SK-N-SH treated with all-trans-retinoic acid at 6 μM for 48 hours (cell line): ENCODE measurements at places on chromosomes 1 and 21.
A peak's percentile ranks its signal among the peaks of the same experiment; 100 is the strongest.

DNA sequence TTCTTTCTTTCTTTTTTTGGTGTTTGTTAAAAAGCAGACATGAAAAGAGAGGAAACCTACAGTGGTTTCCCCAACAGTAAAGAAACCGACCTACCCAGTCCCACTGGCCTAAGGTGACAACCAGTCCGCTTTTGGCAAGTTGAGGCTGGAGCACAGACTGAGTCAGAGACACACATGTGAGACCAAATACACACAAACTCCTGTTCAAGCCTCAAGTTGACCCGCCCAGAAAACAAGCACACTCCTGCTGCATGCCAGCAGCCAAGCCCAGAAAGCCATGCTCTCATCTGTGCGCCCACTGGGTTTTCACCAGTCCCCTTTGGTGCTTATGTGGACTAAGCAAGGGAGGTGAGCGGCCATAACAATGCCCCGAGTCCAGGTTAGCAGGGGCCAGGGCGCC, 64.6 kb upstream of the GPR153 start:
- ATAC-seq: no peak

DNA sequence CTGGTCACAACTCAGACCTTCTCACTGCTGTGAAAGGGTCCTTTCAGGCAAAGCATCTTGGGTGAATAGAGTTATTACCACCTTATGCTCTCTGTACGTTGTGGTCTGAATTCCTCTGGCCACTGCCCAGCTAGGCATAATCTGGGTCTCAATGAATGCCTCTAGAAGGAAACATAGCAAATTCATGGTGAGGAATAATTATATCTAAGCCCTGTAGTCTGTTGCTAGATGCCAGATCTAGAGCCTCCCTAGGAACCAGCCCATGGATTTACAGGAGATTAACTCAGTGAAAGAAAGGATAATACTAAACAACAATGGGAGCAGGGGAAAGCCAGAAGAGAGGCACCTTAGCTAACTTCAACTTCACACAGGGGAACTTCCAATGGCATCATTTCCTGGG, 2.4 kb upstream of the COL11A1 start:
- no peak for ATAC-seq

DNA sequence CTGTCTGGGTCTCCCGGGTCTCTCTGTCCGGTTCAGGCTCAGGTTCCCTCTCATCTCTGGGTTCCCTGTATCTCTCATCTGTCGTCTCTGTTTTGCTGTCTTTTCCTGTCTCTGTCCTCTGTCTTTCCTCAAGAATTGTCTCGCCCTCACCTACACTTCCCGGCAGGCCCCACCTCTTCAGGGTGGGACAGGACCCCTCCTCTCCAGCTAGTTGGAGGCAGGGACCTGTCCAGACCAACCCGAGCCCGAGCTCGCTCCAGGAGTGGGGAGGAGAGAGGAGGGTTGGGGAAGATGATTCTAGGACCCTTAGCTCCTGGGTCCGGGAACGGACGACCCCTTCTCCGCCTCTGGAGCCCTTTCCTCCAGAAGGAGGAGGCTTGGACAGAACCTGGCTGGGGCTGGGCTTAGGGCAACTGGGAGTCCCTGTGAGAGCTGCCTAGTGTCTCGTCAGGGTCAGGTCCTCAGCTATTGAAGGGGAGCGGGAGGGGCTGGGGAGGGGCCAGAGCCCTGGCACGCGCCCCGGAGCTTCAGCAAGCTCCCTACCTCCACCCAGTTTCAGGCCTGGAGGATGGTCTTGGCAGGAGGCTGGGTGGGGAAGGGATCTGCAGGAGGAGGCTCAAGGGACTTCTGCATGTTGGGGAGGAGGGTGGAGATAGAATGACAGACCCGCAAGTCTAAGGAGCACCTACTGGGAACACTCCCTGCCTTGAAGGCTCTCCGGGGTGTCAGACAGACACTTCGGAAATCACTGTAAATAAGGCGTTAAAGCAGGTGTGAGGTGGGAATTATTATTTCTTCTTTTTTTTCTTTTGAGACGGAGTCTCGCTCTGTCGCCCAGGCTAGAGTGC, 26.3 kb upstream of the EPB41 start:
- ATAC-seq: no peak

- no peak for ATAC-seq
Observed at GRCh38 chr1:179053486-179053885, 27.8 kb downstream of the FAM20B start.

GRCh38 chr1:25026730-25027450, 96.8 kb upstream of the RUNX3 start:
- ATAC-seq: no peak

DNA sequence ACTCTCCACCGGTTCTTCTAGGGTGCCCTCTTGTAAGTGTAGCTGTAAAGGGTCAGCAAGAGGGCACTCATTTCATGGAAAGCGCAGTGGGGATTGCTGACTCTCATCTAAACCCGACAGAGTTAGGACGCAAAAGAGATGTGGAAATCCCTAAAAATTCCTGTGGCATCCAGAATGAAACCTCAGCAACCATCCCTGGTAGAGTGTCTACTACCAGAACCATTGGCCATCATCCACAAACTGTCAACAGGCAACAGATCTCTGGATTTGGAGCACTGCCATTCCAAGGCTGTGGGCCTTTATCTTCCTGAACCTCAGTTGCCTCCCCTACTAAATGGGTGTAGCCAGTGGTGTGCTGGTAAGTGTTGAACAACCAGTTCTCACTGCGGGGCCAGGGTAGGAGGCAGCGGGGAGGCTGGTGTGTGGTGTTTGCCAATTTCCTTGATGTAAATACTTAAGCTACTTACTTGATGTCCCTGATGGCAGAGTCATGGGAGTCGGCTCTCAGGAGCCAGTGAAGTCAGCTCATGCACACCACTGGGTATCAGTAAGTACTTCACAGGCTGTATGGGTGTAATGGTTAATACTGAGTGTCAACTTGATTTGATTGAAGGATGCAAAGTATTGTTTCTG, 195.8 kb downstream of the KAZN start:
- ATAC-seq: no peak

GRCh38 chr1:9238550-9238949, 4.0 kb downstream of the H6PD start:
- no peak for ATAC-seq

GRCh38 chr1:41357451-41358101, 3.7 kb upstream of the FOXO6 start:
- peak; percentile 3; the same call in 1 of the 3 replicates for ATAC-seq

DNA sequence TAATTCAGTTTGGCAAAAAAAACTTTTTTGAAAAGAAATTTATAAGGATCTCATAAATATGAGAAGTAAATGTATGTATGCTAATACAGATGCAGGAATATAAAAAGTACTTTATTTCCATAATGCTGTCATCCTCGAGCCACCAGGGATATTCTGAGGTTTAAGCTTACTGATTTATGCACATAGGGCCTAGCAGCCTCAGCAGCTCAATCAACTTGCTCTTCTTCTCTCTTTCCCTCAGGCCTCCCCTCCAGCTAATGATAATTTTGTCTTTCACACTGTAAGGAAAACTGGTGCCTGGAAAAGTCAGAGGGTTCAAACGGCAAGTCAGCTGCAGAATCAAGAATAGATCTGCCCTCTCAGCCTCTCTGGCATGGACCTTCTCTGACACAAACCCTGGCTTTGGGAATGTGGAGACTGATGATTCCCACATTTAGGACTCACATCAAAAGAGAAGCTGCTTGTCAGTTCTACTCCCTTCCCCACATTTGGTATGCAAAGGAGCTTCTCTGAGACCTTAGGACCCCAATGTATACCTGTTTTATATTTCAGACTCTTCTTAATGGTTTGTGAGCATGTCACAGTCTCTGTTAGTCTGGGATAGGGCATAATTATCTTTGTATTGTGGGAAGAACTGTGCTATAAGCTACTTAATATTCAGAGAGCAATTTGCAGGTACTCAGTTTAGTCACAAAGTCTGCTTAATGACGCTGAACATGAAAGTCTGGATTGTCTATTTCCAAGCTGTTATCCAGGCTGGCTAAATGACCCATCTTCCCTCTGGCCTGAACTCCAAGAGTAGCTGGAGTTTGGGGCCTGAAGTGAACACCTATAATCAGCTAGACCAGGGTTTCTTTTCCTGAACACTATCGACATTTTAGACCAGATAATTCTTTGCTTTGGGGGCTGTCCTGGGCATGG, 52.1 kb upstream of the DIPK1A start:
- ATAC-seq: 0 out of 3 replicates have a peak, but pooled peaks have one; percentile 24

DNA sequence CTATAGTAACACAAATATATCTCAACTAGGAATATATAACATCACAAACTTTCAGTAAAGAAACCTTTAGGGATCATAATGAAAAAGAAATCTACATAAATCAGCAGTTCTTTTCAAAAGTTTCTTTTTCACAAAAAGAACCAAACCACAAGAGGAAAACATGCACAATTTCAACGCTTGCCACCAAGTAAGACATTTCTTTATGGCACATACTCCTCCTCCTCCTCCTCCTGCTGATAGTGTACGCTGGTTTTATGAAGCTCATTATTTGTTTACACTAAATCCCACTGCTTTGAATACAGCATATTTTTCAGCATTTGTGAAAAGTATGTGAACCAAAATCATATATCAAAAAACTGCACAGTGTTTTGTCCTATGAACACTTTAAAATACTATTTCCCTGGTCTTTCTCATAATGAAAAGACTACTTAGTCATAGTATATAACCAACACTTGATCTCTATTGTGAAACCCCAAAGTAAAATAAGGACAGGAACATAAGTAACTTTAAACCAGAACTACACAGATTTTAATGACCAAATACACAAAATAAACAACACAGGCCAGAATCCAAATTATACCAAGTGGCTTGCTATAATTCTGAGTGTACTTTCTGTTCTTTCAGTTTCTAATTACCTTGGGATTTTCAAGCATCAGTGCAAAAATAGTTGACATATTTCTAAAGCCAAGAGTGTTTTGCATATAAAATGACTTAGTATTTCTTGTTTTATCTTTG, 184.2 kb downstream of the EIF4G3 start:
- no peak for ATAC-seq

GRCh38 chr1:162069334-162070093, at the start of gene NOS1AP:
TSS of gene NOS1AP (plus strand) at chr1:162069691. CDS start at chr1:162070178, 487 bp downstream.
- peak; percentile 98 for ATAC-seq

DNA sequence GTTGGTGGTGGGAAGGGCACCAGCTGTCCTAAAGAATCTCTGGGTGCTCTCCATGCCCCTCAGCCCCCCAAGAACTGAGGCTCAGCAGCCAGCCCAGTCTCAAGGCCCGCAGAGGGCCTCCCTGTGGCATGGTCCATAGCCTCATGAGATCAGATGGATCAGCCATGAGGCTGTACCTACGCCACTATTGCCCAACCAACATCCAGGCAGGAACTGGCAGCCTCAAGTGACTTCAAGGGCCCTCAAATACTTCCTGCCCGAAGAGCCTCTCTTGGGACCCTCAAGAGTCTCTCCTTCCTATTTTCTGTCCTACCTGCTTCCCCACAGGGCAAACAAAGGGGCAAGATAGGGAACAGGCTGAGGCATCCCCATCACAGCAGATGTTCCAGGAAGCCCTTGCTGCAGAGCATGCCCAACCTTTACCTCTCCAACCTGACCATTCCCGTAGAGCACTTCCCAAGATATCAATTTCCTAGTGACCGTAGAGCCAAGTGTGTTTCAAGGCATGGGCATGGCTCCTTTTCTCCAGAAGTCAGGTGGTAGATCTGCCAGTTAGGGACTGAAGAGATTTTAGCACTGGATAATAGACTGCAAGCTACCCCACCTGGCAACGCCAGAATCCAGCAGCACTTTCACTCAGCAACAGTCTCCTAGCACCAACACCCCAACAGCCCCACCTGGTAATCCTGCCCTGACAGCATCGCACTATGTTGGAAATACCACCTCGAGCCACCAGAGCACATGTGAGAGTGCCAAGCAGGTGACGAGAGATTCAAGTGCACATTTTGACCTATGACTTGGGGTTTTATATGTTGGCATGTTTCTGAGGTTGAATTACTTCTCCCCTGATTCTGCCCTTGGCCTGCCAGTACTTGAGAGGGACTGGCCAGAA, 13.7 kb upstream of the MFSD2A start:
- ATAC-seq: no peak

DNA sequence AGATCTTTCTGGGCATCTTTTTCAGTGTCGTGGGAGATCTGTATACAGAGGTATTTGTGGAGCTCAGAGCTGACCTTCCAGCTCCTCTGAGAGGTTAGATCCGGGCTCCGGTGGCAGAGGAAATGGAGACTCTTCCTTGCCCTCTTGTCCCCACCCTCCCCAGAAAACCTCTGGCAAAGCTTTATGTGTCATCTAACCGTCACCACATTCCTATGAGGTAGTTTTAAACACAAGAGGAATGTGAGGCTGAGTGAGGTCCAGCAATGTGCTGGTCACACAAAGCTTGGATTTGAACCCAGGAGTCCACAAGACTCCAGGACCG, 1.2 kb downstream of the CD160 start:
- peak; percentile 66 for ATAC-seq

DNA sequence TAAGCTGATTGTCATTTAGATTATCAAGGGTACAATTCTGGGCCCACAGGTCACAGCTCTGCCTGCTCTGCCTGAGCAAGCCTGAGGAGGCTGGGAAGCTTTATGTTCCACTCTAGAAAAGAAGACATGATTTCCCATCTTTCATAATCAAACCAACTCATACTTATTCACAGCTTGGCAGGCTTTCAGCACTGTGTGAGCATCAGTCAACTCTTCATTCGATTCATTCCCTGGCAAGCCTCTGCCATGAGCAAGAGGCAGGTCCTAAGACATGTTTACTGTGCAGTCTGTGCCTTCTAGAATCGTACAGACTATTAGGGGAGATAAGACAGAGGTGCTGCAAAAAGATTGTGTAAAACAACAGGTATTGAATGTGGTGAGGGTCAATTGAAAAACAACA, 24.5 kb upstream of the KIRREL1 start:
- ATAC-seq: peak; percentile 84

DNA sequence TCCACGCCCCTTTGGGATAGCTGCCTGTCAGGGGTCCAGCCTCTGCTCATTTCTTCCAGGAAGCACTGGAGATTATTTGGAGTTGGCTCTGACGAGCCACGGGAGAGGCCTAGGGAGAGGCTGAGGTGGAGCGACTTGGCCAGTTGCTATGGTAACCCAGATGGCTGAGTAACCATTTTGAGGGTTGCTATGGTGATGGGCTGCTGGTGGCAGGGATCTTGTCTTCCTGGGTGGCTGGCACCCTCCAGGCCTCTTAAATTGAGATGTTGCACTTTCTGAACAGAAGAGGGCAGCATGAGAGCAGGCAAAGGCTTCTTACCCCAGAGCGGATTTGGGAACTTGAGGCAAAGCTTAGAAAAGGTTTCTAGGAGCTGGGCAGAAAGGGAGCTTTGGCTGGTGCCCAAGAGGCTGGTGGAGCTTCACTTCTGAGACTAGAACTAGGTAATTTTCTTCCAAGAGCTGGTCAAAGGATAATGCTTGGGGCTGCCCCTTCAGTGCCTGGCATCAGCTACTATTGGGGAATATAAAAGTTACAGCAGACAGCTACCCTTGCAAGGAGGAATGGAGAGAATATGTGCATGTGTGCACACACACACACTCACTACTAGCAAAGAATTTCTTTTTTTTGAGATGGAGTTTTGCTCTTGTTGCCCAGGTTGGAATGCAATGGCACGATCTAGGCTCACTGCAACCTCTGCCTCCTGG, 72.5 kb downstream of the NDUFS5 start:
- peak; percentile 82 for ATAC-seq

- ATAC-seq: no peak
Observed at GRCh38 chr1:101228424-101229134, 8.2 kb upstream of the S1PR1 start.

DNA sequence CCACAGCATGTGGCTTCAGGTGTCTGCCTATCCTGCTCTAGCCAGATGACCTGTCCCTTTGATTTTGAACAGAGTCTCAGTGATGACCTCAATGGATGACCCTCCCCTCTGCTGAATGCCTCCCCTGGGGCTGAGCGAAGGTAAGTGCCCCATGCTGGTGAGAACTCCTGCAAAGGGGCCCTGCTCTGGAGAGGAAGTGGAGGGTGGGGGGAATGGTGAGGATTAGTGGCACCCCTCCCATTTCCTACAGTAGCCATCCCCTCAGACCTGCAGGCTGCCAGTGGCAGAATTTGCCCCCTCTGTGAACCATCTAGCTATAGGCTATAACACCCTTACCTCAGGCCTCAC, 3.7 kb upstream of the PMVK start:
- no peak for ATAC-seq
